CD8-positive, alpha-beta memory T cell (primary cell): ENCODE measurements at places on chromosomes 4 and X.
A peak's percentile ranks its signal among the peaks of the same experiment; 100 is the strongest.

DNA sequence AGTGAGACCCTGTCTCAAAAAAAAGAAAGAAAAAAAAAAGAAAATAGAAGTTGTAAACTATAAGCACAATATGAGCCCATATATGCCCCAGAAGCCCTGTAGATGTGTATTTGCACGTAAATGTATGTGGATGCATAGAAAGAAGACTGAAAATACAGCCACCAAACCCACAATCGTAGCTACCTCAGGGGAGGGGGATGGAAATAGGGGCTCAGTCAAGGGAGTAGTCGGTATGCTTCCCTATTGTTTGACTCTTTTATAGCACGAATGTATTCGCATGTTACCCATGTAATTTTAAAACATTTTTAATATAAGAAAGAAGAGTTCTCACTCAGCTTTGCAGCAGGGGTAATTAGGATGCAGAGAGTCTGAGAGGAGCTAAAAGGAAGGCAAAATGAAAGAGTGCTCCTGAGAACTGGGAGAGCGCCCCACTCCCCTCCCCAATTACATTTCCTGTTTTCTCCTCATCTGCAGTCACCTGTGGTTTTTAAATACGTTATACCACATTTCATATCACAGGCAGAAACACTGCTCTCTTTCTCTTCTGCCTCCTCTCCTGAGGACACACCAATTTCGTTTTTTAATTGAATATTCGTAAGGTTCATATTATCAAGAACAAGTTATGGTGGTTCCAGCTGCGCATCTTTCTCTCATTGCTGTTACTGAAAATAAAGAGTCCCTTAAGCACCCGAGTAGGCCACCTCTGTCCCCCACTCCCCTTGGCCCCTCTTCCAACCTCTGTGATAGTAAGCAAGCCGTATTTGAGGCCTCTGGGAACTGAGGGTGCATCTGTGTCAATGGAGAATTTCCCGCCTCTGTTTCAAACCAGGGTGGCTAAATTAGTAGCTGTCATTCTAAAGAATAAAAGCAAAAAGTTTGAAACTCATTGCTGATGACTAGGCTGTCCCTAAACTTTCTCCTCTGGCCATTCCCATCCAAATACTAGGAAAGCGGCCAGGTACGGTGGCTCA is 10.7 kb downstream of the SEPTIN6 start:
- DNase-seq: no peak

GRCh38 chr4:39014028-39014427 is 18.2 kb downstream of the TMEM156 start:
- DNase-seq: no peak

DNA sequence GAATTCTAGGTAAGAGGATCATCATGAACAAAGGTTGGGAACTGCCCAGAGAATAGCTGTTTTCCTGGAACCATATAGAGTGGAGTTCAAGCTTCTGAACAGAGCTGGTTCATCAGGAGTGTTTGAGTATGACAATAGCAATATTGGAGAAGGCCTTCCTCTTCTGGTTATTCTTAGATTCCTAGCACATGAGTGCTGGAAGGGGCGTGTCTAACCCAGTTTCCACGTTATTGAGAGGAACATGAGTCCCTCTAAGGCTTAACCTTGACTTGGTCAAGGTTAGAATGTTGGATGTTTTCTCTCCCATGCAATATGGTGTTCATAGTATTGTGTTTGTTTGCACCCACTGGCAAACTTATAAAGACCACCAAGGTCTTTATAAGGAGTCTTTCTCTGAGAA is 101.3 kb downstream of the TSPAN7 start:
- DNase-seq: no peak

- DNase-seq: no peak
These were observed 43.8 kb downstream of the HTT start for GRCh38 chr4:3118312-3118711.

GRCh38 chr4:39526765-39527295 is 409 bp downstream of the UGDH start:
- DNase-seq: peak; percentile 16

DNA sequence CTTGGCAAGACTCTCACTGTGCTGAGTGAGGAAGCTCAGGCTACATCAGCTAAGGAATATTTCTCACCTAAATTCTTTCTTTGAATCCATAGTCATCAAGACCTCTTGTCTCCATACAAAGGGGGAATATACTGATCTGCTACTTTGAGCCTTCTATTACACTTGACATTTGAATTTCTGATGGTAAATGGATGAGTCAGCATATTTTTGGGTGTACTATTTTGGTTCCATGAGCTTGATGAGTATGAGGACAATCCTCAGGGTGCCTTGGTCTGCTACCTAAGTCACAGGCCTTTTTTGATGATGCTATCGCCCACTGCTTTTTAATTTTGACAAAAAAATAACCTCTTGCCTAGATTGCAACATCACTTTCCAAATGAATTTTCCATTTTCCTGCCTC is 415.7 kb downstream of the PPP1R2C start:
- DNase-seq: no peak

DNA sequence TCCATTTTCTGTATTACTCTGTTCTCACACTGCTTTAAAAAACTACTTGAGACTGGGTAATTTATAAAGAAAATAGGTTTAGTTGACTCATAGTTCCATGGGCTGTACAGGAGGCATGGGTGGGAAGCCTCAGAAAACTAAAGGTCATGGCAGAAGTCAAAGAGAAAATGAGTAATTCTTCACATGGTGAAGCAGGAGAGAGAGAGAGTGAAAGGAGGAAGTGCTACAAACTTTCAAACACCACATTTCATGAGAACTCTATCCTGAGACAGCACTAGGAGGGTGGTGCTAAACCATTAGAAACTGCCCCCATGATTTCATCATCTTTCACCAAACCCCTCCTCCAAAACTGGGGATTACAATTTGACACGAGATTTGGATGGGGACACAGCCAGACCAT is 108.0 kb upstream of the PBDC1 start:
- no peak for DNase-seq

DNA sequence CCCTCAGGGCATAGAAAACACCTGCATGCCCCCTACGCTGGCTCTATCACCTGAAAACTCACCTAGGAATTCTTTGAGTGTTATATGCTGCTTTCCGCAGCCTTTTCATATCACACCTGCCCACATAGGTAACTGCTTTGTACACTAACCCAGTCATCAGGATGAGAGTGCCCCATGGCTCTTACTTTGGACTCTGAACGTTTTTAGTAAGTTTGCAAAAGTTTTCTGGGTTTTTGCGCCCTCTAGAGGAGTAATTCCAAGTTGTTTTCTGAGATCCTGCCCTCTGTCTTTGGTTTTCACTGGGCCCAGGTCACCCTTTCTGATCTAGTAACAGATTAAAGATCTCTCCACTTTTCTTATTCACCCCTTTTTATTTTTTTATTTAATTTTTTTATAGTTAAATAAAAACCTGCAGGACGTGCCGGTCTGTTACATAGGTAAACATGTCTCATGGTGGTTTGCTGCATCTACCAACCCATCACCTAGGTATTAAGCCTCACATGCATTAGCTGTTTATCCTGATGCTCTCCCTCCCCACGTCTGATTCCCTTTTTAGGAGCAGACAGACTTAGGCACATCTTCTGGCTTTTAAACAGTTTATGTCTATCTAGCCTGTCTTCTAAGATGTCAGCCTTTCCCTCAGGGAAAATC is 139.2 kb downstream of the NWD2 start:
- no peak for DNase-seq

- DNase-seq: no peak
These were observed 43.0 kb upstream of the PHOX2B start for GRCh38 chr4:41791557-41791956.
